ENCODE measurements at places on chromosomes 3 and 15.
A peak's percentile ranks its signal among the peaks of the same experiment; 100 is the strongest.

DNA sequence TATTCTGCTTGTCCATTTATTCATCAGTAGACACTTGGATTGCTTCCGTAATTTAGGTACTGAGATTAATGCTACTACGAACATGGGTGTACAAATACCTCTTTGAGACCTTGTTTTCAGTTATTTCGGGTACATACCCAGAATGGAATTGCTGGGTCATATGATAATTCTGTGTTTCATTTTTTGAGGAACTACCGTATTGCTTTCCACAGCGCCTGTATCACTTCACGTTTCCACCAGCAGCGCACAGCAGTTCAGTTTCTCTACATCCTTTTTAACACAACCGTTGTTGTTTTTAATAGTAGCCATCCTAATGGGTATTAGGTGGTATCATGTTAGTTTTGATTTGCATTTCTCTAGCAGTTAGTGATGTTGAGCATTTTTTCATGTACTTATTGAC lies 9.5 kb downstream of the PAK2 start:
- no peak for DNase-seq

- no peak for DNase-seq
These were observed 4.8 kb upstream of the PLXNB1 start for GRCh38 chr3:48434591-48435222.

- DNase-seq, result no peak
These were observed 52.4 kb downstream of the SPSB4 start for GRCh38 chr3:141103503-141103902.

- DNase-seq, result no peak
These were observed 706 bp downstream of the CAV3 start for GRCh38 chr3:8734137-8734878.

DNA sequence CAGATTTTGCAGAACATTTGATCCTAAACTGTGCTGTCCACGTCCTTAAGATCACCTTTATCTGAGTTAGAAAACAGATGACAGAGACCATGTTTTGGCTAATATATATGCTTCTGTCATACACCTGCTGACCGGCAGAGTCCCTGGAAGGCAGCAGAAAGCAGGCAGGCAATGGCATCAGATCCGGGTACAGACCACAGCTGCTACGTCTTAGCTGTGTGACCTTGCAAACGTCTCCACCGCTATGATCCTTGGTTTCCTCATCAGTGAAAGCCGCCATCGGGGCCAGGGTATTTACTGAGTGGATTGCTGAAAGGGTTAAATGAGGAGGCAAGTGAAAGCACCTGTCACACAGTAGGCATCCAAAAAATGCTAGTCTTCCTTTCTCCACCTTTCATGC lies 72.1 kb downstream of the ABTB1 start:
- no peak for DNase-seq

GRCh38 chr3:195411836-195412235 lies 31.0 kb downstream of the ACAP2 start:
- peak; percentile 29 for DNase-seq

DNA sequence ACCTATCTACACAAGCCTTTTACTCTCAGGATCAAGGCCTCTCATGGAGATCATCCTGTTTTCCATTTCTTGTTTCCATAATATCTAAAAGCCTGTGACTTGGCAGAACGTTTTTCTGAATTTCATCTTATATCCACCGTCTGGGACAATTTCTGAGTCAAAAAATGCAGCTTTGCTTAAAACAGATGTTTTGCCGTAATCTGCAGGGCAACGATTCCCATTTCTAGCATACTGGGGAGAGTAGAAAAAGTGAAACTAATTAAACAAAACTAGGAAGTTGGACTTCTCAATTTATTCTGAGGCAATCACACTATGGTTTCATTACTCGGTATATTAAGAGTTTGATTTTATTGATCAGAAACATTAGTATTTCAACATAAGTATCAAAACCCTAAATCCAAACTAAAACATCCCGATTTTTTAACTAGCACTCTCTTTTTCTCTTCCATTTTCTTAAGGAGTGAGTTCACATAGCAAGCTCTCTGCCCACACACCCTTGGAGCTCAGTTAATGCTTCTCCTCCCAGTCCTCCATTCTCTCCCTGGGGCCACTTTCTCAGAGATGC lies 33.6 kb downstream of the SPATA12 start:
- no peak for DNase-seq

DNA sequence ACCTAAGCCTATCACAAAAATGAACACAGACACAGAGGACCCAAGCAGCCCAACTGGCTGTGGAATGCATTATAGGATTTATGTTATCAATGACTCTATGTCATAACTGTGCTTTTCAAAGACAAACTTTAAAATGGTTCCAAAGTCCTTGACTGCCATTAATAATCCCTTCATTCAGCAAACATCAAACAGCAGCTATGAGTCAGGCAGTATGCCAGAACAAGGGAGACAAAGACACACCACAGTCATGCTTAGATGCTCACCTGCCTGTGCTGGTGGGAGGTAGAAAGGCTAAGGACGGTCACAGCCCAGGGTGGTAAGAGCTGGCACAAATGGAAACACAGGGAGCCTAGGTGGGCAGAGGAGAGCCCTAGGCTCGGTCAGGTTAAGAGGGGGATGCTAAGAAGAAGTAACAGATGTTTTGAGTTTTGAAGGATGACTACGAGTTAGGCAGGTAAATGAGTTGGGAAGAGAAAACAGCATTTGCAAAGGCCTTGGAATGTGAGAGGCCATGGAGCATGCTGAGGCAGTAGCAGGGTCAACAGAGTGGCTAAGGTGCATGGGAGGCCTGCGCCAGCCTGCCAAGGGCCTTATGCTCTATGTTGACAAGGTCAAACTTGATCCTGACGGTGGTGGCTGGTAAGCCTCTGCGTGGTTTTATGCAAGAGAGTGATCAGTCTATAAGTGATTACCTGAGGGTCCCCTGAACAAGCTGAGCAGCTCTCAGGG lies 23.0 kb downstream of the NMNAT3 start:
- no peak for DNase-seq

DNA sequence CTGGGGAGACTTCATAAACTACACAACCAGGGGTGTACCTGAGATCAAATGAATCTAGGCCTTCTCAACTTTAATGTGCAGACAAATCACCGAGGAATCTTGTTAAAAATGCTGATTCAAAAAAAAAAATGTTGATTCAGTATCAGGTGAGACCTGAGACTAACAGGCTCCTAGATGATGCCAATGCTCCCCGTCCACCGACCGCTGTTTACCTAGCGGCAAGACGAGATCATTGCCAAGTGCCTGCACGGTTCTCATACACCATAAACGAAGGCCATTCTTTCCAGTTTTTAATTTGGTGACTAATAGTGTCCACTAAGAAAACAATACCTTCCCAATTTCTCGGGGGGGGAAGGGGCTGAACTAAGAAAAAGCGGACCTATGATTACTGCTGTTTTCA lies 2.5 kb upstream of the FSIP1 start:
- DNase-seq, result no peak

DNA sequence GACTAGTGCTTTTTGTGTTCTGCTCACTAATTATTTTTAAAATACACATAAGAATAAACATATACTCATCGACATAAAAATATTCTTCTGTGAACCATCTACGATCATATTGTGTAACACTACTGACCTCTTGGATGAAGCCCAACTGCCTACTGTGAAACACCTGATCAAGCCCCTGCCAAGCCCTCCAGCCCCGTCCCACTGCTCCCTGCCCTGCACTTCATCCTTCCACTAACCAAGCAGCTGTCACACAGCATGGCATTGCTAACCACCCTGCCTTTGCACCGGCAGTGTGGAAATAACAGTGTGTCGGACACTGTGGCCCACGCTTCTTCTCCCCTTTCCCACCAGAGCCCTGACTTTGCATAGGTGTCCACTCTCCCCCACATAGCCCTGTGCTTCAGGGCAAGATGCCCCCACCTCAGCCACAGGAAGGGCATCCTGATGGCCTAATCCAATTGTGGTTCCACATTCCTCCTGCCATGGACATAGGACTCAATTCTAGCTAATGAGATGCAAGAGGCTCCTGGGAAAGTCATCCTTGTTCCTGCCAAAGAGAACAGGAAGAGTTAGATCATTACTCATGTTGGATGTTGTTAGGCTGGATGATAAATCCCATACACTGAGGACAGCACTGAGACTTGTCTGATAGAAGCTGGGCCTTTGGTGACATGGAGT lies 35.0 kb upstream of the ARID3B start:
- peak; percentile 42 for DNase-seq

- DNase-seq, result no peak
These were observed 177.1 kb upstream of the GALNT15 start for GRCh38 chr3:15997274-15997943.

All from HCEC 1CT (cell line).